ENCODE measurements at places on chromosomes 2 and 18.
A peak's percentile ranks its signal among the peaks of the same experiment; 100 is the strongest.

GRCh38 chr2:31877008-31877407, 133.8 kb downstream of the MEMO1 start:
- DNase-seq = no peak

- DNase-seq = peak; percentile 30
Measured at GRCh38 chr18:8699948-8700347, 5.4 kb upstream of the MTCL1 start.

GRCh38 chr2:183214680-183215079, 90.4 kb downstream of the NUP35 start:
- DNase-seq = no peak

DNA sequence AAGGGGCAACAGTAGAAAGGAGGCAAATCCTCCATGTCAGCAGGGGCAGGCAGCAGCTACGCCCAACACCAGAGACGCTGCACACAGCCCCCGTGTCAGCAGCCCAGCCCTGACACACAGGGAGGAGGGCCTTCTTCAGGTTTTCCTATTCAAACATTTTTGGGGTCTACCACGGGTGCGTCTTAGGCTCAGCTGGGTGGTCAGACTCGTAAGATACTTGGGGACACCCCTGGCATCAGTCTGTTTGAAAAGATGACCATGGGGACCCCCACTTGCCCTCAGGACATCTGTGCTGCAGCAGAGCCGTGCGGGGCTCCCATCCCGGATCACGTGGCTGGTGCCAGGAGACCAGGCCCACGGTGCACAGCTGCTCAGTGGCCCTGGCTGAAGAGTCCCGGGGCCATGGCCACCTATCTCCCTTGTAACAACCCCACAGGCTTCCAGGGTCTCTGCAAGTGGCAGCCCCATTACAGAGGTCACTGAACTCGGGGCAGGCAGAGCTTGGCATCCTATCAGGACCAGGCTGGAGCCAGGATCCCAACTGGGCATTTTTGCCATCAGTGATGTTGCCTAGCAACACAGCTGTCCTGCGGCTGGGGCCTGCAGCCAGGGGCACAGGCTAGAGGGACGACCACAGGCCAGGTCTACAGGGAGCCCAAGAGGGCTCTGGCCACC, 82.5 kb downstream of the EDAR start:
- no peak for DNase-seq

GRCh38 chr2:223859070-223859469, 21.7 kb upstream of the AP1S3 start:
- DNase-seq = no peak

DNA sequence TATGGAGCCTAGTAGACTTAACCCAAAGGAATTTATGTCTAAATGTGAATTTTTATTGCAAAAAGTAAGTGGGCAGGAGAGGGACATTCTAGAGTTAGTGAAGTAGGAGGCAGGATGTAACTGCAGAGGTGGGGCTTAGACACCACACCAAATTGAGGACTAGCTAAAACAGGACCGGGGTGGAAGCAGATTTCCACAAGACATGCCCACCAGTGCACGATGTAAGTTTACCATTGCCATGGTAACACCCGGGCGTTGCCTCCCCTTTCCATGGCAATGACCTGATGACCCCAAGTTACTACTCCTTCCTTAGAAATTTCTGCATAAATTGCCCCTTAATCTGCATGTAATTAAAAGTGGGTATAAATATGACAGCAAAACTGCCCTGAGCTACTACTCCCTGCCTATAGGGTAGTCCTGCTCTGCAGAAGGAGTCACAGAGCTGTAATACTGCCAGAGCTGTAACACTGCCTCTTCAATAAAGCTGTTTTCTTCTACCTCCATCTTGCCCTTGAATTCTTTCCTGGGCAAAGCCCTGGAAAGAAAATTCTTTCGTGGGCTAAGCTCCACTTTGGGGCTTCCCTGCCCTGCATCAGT, 509.7 kb downstream of the ERBB4 start:
- DNase-seq = no peak

Data from AG08395 (cell line).